ENCODE measurements at places on chromosomes 6 and 20.
A peak's percentile ranks its signal among the peaks of the same experiment; 100 is the strongest.

DNA sequence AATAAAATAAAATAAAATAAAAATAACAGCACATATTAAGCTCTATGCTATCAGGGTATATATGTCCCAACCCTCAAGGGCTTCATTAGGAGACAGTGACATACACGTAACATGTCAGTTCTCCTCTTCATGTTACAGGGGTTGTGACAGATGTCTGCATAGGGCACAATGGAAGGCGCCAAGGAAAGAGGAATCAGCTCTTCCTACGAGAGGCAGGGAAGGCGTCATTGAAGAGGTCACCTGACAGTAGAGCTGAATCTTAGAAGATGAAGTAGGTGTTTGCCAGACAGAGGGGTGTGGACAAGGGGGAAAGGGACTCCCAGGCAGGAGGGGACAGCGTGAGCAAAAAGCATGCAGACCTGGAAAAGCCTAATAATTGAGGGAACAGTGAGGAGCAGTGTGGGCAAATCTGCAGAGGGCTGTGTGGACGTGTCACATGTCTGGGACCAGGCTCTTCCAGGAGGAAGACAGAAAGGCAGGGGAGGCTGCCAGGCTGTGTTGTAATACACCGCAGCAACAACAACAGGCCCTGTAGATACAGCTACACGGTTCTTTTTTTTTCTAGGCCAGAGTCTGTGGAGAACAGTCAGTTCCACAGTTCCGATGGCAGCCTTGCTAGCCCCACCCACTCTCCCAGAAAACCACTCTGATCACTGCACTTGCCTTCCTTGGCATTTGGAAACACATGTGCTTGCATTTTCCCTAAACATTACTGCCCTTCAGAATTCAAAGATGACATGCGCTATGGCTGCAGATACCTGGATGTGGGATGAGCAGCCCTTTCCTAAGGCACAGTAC is 2.5 kb upstream of the FKBP5 start:
- DNase-seq: no peak

DNA sequence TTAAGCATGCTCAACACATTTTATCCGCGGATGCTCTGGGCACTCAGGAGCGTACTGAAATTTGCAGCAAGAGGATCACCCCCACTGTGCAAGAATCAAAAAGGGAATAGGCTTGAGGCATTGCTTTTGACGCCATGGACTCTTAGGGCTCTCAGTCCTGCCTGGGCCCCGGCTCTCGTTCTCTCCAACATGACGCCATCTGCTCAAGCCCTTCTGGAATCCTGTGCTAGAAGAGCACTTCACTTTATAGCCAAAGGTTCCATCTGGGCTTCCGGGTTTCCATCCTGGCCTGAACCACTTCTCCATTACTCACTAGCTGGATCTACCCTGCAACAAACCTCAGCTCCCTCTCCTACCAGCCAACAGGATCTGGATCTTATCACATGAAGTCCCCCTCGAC is 105.3 kb downstream of the FOXF2 start:
- no peak for DNase-seq

DNA sequence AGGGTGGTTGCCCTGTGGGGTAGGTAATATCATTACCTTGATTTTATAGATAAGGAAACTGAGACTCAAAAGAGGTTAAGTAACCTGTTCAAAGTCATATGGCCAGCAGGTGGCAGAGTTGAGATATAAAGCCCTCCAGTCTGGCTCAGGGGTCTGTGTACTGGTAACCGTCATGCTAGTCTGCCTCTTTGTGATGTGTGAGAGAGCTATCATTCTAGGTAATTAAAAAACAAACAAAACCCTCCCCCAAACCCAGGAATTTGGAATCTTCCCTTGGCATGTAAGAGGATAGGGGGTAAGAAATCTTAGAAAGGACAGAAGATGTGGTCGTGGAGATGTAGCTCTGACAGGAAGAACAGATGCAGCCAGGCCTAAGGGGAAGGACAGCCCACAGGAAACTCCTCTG is 206.0 kb downstream of the CDC5L start:
- DNase-seq: peak; percentile 62

DNA sequence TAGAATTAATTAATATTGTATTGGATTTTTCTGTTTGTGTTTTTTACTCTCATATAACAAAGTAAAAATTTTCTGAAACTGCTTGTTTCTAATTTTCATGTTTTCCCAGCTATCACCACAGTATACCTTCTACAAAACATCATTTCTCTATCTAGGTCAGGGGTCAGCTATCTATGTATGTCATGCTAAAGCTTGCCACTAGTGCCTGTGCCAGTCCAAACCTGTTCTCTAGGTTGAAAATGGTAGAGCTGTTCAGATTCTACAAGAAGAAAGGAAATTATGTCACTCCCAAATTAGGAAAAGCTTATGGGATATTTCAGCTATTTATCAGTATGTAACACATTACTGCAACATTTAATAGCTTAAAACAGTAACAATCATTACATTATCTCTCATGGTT is 5.8 kb upstream of the ME1 start:
- no peak for DNase-seq

GRCh38 chr6:149942461-149942829 is 631 bp downstream of the ULBP2 start:
- no peak for DNase-seq

GRCh38 chr6:75609639-75610590 is 8.2 kb downstream of the SENP6 start:
- DNase-seq: no peak

- no peak for DNase-seq
Measured at GRCh38 chr6:109242925-109243324, 139.3 kb downstream of the CD164 start.

- no peak for DNase-seq
Measured at GRCh38 chr6:89144354-89144906, 1.4 kb upstream of the PM20D2 start.

GRCh38 chr6:101178748-101179147 is 214.8 kb upstream of the GRIK2 start:
- DNase-seq: no peak

DNA sequence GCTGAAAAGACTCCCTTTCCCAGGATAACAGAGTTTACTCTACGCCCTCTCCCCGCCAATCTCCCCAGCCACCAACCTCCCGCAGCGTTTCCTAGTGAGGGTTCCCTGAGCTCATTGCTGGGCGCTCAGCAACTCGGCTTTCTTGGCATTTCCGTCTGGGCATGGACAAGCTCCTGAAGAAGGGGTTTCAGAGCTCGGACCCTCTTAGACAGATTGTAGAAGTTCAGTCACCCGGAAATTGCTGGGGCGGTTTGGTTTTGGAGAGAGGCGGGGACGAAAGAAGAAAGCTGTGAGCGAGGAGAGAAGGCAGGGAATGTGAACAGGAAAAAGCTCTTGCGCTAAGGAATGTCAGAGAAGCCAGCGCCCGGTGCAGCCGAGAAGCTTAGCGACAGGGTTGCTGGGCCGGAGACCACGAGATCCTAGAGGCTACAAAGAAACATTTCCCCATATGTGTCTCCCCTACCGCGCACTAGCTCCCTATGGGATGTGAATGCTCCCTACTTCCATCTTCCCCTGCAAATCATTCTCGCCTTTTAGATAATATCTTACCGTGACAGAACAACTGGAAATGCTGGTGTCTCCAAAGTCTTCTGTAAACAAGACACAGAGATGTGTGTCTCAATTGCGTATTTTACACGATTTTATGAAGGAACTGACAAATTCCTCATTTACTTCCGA is 15.8 kb downstream of the POM121L2 start:
- DNase-seq: no peak

DNA sequence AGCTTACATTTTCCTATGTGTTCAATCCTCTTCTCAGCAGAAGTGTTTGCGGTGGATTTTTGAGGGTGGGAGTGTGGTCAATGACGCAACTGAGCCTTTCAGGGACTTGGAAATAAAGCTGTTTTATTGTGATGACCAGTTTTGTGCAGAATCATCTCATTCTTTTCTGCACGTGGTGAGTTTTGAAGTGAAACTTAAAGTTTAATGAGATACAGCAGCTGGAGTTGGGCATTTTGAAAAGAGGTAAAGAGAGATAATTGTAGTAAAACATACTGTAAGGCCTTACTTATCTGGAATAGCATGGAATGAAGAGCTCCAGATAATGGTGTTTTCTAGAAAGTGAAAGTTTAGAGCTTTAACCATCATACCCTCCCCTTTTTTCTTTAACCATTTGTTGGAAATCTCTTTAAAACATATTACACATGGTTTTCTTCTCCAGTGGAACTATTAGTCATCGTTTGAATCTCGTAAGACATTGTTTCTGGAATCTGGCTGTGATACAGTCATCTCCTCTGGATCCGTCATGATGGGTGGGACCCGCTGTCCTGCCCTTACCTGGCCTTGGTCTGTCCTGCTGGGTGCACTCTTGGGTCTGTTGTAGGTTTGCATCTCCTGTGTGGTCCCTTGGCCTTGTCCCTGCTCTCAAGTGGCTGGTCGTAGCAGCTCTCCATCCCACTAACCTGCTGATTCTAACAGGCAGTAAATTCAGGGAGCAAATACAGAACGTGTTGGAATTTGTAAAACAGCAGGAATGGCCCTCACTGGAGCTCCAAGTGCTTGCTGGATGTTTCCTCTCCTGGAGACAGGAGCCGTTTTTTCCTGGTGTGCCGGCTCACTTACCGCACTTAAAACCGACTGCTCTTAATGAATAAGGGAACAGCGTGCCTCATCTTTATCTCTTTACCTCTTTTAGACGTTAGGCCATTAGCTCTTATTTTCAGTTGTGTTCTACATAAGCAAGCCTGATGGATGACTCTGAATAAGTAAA is 29.8 kb downstream of the UST start:
- no peak for DNase-seq

DNA sequence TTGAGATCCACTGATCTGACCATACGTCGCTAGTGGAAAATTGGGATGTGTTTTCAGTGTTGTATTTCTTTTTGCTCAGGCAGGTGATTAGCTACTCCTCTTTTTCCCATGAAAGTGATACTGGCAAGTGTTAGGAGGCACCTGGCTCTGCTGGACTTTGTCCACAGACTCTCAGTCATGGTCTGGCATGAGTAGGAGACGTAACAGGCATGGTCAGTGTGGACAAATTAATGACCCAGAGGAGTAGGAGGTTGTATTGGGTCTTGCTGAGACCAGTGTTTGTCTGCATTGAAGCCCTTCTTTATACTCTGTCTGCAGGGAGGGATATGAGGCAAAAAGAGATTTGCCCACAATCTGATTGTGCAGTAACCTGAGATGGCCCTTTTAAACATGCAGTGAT is 178.7 kb downstream of the DTNBP1 start:
- DNase-seq: no peak

DNA sequence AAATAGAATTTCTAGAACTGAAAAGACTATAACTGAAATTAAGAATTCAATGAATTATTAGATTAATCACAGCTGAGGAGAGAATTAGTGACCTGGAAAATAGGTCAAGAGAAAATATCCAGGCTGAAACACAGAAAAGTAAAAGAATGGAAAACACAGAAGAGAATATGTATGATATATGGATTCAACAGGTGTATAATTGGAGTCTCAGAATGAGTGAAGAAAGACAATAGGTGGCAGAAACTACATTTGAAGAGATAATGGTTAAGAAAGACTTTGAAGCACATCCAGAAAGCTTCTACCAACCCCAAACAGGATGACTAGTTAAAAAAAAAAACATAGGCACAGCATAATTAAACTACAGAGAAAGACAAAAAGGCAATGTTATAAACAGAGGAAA is 196.2 kb upstream of the ASCC3 start:
- no peak for DNase-seq

GRCh38 chr6:45073771-45074170 is 254.4 kb upstream of the RUNX2 start:
- DNase-seq: no peak

- no peak for DNase-seq
Measured at GRCh38 chr6:162833776-162834175, 106.0 kb downstream of the PACRG start.

GRCh38 chr20:63498960-63499337 is at the start of gene EEF1A2:
TSS of gene EEF1A2 (minus strand) at chr20:63499083. CDS start at chr20:63497763, 1,320 bp downstream.
- DNase-seq: peak; percentile 72

- DNase-seq: no peak
Measured at GRCh38 chr6:108627692-108628550, 67.2 kb downstream of the FOXO3 start.

DNA sequence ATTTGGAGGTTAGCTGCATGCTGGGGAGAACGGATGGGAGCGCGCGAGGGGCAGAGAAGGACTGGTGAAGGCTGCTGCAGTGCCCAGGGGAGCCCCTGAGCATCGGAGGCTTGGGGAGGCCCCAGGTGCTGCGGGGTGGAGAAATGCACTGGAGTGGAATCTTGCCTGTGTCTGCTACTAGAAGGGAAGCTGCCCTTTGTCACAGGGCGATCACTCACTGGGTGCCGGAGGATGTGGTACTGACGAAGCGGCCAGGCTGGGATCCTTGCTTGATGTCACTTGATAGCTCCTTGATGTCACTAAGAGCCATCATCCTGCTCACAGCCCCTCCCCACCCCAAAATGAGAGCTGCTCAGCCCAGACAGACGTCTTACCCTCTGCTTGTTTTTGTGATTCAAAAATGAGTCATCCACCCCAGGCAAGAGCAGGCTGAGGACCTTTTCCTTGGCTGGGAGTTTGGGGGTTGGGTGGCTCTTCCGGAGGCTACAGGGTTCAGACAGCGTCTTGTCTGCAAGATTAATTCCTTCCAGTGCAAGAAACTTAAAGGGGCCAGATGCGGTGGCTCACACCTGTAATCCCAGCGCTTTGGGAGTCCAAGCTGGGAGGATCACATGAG is 62.6 kb upstream of the PMEPA1 start:
- peak; percentile 36 for DNase-seq

DNA sequence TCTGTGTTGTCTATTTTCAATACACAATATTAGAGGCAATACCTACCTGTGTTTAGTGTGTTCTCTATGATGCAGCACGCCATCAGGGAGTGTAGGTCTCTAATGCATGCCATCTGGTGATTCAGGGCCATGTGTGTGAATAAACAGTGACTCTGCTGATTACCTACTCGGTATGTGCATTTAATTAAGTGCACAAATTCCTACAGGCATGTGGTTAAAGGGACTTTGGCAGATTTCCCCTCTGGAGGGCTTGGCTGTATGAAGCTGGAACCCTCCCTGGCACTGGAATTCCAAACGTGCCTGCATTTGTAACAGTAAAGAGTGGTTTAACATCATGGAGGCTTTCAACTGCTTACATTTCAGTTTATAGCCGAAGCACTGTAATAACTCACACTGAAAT is 401.5 kb upstream of the SASH1 start:
- DNase-seq: no peak

- peak; percentile 56 for DNase-seq
Measured at GRCh38 chr6:112027942-112028674, 25.8 kb upstream of the CCN6 start.

DNA sequence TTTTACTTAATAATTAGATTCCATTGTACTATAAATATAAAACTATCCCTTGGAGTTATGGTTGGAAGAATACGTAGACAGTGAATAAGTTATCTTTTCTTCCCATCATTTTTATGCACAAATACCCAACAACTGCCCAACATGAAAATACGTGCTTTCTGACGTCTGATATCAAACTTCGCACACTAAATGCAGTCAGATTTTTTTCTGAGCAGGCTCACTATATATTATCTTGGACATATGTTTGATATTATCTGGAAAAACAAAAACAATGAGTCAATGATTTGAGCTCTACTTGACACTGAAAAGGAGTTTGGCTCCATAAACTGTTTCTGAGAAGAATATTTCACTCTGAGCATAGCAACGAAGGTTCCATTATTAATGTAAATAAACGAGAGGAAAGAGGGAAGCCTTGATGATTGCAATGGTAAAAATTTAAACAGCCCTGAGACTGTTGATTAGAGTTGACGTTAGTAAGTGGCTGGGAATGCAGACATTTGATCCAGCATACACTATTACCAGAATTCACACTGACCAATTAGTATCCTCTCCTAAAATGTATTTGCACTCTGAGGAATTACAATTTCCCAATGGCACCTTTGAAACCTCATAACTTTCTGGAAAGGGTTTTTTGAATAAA is 1090.0 kb downstream of the EPHA7 start:
- DNase-seq: no peak

- no peak for DNase-seq
Measured at GRCh38 chr20:58026361-58026760, 202.1 kb downstream of the ANKRD60 start.
